Activated CD4-positive, alpha-beta T cell treated with anti-CD3 and anti-CD28 coated beads, Interleukin-2, amount 10 ng/mL, durations not matched to agents 24 days and 14 days (primary cell): ENCODE measurements at places on chromosomes 16 and 17. TPM values are rescaled to one million over a fixed set of nuclear protein-coding genes. Genes with fewer than 3 reads are reported as not detected.
A peak's percentile ranks its signal among the peaks of the same experiment; 100 is the strongest.

- DNase-seq: no peak
Measured at GRCh38 chr17:58755269-58755576, 431 bp upstream of the PPM1E start.

DNA sequence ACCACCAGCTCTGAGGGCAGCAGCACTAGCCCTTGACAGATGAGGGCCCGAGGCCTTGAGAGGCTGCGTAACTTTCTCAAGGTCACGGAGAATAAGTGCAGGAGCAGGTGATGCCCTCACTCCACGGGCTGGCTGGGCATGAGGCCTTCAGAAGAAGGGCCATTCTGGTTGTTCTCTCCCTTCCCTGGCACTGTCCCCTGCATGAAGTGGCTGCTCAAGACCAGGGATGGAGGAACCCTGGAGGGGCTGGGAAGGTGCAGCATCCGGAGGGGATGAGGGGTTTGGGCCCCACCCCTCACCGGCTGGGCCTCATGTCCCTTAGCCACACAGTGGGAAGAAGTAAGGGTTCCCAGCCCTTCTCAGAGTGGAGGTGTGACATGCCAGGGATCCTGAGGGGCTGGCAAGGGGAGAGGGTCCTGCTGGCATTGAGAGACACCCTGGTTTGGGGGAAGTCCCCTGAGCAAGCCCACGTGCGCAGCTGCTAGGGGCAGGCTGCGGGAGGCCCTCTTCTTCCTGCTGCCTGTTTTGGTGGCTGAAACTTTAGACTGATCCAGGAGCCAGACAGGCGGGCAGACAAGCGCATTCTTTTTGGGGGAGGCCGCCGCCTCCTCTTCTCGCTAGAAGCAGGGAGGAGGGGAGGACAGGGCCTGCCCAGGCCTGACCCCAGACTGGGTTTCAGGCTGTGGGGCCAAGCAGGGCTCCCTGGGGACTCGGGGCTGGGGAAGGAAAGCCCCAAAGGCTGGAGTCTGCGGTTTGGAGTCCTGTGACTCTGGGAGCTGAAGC, 74.0 kb downstream of the N4BP1 start:
- no peak for DNase-seq

- DNase-seq: no peak
Measured at GRCh38 chr17:29091606-29092289, 48.8 kb downstream of the PIPOX start.

- no peak for DNase-seq
Measured at GRCh38 chr16:12628536-12628935, 175.2 kb downstream of the CPPED1 start.

DNA sequence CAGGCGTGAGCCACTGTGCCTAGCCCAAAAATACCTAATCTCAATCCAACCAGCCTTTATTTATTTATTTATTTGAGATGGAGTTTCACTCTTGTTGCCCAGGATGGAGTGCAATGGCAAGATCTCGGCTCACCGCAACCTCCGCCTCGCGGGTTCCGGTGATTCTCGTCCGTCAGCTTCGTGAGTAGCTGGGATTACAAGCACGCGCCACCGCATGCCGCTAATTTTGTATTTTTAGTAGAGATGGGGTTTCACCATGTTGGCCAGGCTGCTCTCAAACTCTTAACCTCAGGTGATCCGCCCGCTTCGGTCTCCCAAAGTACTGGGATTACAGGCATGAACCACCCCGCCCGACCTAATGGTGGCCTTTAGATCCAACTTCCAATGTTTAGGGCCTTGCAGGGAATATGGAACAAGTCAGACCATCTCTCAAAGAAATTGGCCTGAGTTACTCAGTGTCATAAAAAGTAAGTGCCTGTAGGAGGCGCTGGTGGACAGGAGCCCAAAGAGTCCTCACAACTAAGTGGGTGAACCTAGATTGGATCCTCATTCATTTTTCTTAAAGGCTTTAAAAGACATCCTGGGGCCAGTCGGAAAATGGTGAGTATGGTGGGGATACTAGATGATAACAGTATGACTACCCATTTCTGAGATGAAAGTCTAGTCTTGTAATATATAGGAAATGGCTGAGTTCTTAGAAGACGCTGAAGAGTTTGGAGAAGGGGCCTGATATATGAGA, 4.6 kb downstream of the ZSCAN10 start:
- DNase-seq: peak; percentile 88

GRCh38 chr16:80300876-80301275, 239.9 kb upstream of the DYNLRB2 start:
- DNase-seq: no peak

- DNase-seq: no peak
Measured at GRCh38 chr17:82388223-82388921, 16.8 kb downstream of the UTS2R start.

DNA sequence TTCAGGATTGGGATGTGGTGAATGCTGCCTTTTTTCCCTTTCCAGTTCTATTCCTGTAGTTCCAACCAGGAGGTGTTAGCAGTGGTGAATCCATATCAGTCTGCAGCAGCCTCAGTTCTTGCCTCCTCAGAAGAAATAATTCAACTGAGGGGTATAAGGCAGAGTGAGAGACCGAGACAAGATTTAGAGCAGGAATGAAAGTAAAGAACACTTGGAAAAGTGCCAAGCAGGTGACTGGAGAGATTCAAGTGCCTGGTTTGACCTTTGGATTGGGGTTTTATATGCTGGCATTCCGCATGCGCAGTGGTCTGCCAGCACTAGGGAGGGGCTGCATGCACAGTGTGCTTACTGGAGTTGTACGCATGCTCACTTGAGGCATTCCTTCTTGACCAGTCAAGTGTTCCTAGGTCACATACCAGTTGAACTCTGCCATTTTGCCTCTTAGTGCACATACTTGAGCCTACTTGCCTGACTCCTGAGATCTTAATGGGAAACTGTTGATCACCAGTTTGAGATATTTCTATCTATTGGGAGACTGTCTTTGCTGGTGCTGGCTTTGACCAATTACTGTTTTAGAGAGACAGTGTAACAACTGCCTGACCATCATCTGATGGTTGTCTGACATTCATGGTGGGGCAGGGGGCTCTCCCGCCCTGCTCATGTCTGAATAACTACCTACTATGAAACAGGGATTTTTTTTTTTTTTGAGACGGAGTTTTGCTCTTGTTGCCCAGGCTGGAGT, 680 bp upstream of the CCL15 start:
- no peak for DNase-seq

- DNase-seq: no peak
Measured at GRCh38 chr16:67782567-67783352, 23.6 kb downstream of the RANBP10 start.

DNA sequence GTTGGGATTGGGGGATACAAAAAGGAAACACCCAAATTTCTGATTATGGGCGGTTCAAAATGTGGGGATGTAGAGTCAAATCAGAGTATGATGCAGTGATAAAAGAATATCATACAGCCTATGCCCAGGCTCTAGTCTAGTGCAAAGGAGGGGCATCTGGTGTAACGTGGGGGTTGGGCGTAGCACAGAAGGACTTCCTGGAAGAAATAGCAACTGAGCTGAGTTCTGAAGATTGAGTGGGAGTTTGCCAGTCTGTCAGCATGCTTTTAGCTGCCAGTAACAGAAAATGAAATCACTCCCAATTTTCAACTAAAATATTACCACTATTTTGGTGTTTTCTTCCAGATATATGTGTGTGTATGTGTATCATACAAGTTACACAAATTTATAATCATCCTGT, 196.9 kb downstream of the SPECC1 start:
- DNase-seq: no peak

- no peak for DNase-seq
Measured at GRCh38 chr16:19542138-19542821, 13.2 kb upstream of the VPS35L start.

DNA sequence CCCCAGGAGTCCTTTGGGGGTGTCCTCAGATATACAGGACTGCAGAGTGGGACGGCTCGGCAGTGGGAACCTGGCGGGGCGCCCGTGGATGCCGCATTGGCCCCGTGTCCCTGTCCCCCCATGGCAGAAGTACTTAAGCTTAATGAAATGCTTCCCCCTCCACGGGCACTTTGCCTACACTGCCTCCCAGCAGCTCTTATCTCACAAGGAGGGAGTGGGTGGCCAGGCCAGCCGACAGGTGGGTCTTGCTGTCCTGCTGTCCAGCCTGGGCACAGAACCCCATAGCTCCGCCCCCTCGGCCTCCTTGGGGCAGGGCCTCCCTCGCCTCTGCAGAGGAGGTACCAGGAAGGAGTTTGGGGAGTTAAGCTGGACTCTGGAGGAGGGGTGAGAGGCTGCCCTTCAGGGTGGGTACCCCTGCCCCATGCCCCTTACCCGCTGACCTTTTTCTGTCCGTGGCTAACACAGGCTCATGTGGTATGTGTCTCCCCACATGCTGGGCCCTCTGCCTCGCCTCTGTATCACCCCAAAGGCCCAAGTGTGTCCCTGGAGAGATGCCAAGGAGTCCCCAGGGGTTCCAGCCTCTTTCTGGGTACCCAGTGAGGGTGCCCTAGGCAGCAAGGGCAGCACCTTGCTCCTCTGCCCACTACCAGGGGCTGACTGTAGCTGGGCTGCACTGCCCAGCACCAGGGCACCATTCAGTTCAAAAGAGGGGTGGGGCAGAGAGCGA, 8.7 kb downstream of the THRA start:
- no peak for DNase-seq

- DNase-seq: no peak
Measured at GRCh38 chr16:50338371-50339231, 30.2 kb downstream of the BRD7 start.

DNA sequence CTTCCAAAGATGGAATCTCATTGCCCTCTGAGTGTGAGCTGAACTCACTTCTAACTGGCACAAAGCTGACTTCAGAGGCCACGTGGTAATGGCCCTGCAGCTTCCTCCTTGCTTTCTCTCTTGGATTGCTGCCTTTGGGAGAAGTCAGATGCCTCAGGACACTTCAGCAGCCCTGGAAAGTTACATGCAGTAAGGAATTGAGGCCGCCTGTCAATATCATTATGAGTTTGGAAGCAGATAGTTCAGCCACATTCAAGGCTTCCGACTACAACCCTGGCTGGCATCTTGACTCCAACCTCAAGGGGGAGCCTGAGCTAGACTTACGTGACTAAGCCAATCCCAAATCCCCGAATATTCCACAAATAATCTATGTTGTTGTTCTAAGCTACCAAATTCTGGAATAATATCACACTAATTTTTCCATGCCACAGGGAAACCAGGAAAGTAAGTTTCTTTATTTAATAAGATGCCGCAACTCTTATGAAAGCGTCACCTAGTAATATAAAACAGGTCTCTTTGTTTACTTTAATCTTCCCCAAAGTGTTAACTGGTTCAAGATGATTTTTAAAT, 13.6 kb downstream of the CEP20 start:
- peak; percentile 68 for DNase-seq

GRCh38 chr17:56111706-56112485, 41.4 kb upstream of the ANKFN1 start:
- DNase-seq: no peak

GRCh38 chr16:14371778-14372431, 258.2 kb downstream of the PARN start:
- DNase-seq: no peak

GRCh38 chr16:46900455-46901235, 16.5 kb downstream of the GPT2 start:
- DNase-seq: no peak

DNA sequence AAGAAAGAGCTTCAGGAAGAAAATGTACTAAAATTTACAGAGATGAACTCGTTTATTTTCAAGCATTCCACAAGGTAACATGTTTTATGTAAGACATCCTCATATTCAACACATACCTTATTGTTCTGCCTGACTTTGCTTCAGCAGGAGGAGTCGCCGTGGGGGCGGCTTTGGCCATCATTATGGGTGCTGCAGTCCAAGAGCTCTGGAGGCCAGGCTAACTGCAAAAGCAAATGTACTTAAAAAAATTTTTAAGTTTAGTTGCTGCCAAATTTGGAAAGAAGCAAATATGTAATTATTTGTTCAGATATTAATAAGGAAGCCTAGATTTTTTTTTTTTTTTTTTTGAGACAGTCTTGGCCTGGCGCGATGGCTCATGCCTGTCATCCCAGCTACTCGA, 4.1 kb upstream of the SPG7 start:
- no peak for DNase-seq

DNA sequence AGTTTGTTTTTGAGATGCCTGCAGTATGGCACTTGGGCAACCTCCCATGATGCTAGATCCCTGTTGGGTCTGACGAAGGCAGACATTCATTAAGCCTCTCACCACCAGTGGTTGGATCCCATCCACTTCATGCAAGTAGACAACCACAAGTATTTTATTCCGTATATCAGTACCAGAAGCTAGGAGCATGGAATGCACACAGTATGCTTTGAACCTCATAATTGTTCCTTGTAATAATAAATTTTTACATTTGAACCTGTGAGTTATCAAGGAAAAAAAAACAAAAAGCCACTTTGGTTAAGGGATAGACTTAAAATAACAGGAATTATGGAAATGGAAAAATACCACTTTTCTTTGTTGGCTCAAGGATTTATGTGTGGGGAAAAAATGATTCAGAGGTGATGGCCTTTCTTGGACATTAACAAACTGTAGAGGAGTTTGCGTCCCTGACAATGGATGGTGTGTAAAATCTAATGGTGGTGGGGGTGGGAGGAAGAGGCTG, 107.1 kb upstream of the KCNJ16 start:
- no peak for DNase-seq

- peak; percentile 92 for DNase-seq
Measured at GRCh38 chr17:49694847-49695697, 12.7 kb downstream of the SLC35B1 start.

- DNase-seq: no peak
Measured at GRCh38 chr16:89953671-89954406, 5.3 kb downstream of the DEF8 start.

DNA sequence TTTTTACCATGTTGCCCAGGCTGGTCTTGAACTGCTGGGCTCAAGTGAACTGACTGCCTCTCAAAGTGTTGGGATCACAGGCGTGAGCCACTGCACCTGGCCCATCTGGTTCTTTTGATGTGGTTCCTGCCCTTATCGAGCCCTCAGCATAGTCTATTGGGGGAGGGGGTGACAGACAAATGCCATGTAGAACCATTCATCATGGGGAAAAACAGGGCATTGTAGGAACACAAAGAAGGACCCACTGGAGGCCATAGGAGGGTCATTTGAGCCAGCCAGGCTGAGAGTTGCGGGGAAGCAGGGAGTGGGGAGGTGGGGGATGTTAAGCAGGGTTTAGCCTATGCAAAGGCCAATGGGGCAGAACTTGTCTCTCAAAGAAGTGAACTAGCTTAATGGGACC, 11.9 kb downstream of the SEC14L5 start:
- no peak for DNase-seq

GRCh38 chr17:43574896-43575525, 28.9 kb upstream of the ETV4 start:
- DNase-seq: no peak

The HOXB6 gene
- total RNA-seq: 0.33 and 0.36 TPM in 2 replicates

The PRSS21 gene
- 10.2 and 11.8 TPM in 2 replicates for total RNA-seq

The PYY gene
- total RNA-seq: 0.26 TPM in 1 of 2 replicates, not detected in the other

The AXIN2 gene
- 4.8 and 5.2 TPM in 2 replicates for total RNA-seq

The AOC2 gene
- total RNA-seq: 3.3 and 4.2 TPM in 2 replicates

The CANT1 gene
- total RNA-seq: 62.4 and 70.5 TPM in 2 replicates

The HOXB8 gene
- total RNA-seq: not detected in 2 replicates

The FOXN1 gene
- not detected in 2 replicates for total RNA-seq

The ABCA6 gene
- total RNA-seq: not detected in 2 replicates

The MT1F gene
- 4.2 and 6.7 TPM in 2 replicates for total RNA-seq

The KRT16 gene
- not detected in 2 replicates for total RNA-seq
